ENCODE measurements at places on chromosomes 1 and 21.
A peak's percentile ranks its signal among the peaks of the same experiment; 100 is the strongest.

GRCh38 chr1:11518791-11519628, 40.1 kb downstream of the DISP3 start:
- DNase-seq: no peak

DNA sequence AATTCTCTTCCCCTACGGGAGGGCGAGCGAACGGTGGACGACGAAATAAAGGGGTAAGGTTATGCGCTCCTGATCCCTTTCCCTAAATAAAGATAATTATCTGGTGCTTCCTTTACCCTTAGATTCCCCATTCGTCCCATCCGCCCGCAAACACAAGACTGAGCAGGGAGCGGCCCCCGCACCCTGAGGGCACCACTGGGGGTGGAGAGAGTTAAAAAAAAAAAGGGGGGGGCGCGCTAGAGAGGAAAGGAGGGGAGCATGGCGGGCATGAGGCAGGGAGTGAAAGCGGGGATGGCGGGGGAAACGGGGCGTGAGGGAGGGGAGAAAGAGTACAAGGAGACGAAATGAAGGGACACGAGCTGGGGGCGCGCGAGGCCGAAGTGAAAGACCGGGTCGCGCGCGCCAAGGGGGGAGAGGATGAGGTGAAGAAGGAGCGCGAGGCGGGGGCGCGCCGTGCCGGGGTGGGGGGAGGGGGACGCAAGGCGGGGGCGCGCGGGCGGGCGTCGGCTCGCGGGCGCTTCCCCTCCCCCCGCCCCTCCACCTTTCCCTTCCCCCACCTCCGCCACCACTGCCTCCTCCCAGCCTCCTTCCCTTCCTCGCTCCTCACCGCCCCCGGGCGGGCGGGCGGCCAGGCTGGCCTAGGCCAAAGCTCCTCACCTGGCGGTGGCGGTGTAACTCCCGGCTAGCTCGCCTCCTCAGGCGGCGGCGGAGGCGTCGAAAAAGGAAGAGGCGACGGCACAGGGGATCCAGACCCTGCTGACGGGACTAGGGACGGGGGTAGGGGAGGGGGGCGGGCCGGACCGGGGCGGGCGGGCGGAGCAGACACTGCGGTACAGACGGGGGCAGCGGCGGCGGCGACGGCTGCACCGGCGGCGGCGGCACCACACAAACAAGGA, 448 bp downstream of the GATAD2B start:
- DNase-seq: peak; percentile 24

GRCh38 chr1:223444411-223444810, 51.2 kb downstream of the CCDC185 start:
- no peak for DNase-seq

DNA sequence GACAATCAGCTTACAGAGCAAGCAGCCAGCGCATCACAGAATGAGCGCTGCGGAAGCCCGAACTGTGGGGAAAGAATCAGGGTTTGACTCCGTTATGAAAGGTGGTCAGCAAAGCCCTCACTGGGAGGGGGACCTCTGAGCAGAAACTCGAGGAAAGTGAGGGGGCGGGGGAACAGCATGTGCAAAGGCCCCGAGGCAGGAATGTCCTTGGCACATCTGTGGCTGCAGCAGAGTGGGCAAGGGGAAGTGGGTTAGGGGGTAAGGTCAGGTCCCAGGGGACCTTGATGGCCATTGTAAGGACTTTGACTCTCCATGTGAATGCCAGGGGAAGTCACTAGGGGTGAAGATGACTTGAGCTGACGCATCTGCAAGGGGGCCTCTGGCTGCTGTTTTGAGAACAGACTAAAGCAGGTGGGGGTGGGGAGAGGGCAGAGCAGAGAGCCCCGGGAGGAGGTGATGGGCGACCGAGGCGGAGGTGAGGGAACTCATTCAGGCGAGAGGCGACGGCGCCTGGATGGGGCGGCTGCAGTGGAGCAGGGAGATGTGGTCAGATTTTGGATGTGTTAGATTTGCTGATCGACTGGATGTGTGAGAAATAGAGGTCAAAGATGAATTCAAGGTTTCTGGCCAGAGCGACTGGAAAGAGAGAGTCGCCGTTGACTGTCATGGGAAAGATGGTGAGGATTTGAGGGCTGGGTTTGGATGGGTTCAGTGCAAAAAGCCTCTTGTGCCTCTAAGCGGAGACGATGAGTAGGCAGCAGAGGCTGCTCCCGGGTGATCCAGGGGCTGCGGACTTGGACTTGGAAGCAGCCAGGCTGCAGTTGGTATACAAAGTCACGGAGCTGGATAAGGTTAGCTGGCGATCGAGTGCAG, 108.0 kb upstream of the ZBTB40 start:
- no peak for DNase-seq

DNA sequence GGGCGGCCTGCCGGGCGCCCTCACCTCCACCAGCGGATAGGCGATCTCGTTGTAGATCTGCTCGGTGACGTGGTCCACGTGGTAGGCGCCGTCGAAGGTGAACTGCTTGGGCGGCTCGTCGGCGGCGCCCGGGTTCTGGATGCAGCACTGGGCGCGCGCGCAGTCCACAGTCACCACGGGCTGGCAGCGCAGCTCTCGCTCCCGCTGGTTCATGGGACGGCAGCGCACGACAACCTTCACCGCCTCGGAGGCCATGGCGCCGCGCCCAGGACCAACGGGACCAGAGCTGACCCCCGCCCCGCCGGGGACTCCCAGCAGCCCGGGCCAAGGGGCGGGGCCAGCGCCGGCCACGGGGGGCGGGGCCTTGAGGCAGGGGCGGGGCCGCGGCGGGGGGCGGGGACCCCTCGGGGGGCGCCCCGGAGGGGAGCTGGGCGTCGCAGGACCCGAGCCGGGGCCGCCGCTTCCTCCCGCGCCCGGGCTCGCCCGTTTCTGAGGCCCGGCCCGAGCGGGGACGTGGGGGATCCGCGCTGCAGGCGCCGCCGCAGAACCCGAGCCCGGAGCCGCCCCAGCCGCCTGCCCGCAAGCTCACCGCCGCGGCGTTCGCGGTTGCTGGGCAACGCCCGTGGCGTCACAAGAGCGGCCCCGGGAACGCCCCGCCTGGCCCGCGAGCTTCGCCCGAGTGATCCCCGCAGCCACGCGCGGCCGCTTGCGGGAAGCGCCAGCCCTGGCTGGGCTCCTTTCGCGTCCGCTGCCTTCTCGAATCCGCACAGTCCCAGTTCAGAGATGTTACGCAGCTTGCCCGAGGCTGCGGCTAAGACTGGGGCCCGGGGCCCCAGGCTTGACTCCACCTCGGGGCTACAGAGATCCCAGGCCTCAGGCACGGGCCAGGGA, at the start of gene KIF17:
Gene KIF17, minus strand, starts transcription at position 556 of the 891 bp plus-strand sequence. Its CDS starts 301 bp downstream, at position 255.
- peak; percentile 20 for DNase-seq

GRCh38 chr1:85321237-85321964, 45.0 kb upstream of the BCL10 start:
- no peak for DNase-seq

DNA sequence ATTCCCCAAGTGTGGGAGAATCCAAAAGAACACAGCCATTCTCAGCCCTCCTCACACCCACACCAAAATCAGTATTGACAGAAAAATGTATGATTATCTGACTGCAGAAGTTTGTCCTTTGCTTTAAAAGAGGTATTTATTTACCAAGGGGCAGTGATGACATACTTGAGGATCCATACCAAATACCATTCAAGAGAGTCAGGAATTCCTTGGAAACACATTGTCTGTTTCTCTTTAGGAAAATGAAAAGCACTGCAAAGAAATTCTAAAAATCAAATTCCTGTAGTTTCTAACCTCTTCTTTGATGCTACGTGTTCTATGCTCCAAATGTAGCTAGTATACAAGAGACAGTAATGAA, 509.6 kb upstream of the CXADR start:
- DNase-seq: no peak

DNA sequence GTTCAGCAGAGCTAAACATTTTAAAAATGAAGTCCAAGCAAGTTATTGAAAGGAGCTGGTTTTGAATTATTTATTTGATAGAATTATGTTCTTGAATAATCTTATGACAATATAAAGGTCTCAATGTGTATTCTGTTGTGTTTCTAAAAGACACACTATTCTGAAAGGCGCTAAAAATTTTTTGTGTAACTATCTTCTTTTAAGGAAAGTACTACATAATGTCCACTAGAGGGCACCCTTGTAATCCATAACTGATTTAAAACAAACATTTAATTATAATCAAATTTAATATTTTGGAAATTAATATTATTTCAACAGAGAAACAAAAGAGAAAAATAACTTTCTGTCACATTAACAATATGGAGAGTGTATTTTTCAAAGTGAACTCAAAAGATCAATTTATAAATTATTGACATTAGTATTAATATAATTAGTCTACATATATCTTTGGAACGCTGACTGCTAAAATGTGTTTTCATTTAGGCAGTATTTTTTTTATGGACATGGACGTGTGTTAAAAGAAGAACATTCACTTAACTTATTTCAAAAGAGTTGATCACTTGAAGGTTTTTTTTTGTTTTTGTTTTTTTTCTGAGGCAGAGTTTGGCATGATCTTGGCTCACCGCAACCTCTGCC, 248.4 kb downstream of the DENND1B start:
- DNase-seq: no peak

DNA sequence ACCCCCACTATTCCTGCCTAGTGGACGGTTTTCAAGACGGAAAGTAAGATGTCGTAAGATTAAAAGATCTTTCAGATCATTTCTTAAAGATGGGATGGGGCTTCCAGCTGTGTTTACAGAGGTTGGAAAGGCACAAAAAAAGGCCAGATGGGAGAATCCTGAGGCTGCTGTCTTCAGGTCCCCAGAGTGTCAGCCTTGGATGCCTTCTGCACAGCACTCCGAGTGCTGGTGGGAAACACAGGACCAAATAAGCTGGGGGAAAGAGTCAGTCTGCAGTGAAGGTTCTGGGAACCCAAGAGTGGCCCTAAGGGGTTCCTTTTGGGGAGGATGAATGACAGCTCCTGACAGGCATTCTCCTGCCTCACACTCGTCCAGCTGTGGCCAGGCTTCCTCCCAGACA, 96.5 kb downstream of the COLGALT2 start:
- no peak for DNase-seq

GRCh38 chr1:26677306-26678115, 18.3 kb upstream of the ARID1A start:
- DNase-seq: peak; percentile 18

GRCh38 chr1:118429856-118430255, 244.8 kb upstream of the SPAG17 start:
- DNase-seq: no peak

- DNase-seq: no peak
Observed at GRCh38 chr1:145995148-145995881, 1.1 kb downstream of the TXNIP start.

- no peak for DNase-seq
Observed at GRCh38 chr1:92374223-92374622, 75.4 kb downstream of the RPAP2 start.

DNA sequence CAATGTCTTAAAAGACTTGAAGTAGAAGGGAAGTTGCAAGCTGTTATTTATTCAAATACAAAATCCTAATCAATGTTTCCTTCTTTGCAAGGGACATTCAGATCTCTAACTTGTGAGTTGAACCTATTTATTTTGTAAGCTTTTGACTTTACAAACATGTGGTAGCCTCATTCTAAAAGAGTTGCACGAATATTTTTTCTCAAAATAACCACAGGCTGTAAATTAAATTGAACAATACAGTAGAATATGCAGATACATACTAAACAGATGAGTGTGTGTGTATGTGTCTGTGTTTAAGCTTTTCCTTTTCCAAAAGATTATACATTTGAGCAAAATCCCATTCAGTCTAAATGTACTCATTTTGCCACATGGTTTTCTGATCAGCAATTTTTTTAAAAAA, 4.8 kb upstream of the DYNLT5 start:
- DNase-seq: no peak

GRCh38 chr1:205227584-205228013, at the start of gene TMCC2:
TMCC2 (plus strand) TSS chr1:205227946; CDS start chr1:205228565, 619 bp downstream.
- peak; percentile 57 for DNase-seq
